Activated CD4-positive, alpha-beta T cell treated with anti-CD3 and anti-CD28 coated beads for 4 hours (primary cell): ENCODE measurements at places on chromosomes 3 and 15.

- DNase-seq, result no peak
These were observed 44.9 kb upstream of the TMC3 start for GRCh38 chr15:81418891-81419290.

DNA sequence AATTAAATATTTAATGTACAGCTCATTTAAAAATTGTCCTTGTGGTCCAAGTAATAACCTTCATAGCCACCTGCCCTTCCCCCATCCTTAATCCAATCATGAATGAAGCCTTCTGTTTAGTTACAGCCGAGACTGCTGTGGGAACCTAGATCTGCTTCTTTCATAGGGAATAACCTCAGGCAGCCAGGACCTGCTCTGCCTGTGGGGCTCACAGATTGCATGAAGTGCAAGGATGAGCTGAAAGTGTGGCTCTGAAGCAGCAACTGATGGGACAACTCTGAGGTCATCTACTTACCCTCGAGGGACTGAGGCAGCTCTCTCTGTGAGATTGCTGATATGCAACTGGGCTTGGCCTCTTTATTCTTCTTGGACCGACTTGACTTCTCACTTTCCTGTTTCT is 169.8 kb downstream of the POTEB3 start:
- DNase-seq, result no peak

DNA sequence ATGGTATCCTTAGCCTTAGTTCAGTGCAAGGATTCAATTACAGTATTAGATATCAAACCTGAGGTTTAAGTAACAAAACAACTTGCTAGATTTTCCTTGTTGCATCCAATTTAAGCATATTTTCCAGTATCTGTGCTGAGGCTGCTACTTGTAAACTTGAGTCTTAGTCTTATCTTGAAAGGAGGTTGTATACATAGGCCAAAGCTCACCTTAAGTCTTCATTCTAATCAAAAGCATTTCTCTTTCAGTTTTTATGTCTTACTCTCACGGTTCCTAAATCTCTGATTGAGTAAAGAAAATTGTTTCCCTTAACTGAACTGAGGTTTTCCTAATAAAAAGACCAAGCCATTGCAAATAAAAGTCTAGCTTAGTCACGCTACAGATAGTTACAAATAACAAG is 52.6 kb downstream of the U2SURP start:
- no peak for DNase-seq

DNA sequence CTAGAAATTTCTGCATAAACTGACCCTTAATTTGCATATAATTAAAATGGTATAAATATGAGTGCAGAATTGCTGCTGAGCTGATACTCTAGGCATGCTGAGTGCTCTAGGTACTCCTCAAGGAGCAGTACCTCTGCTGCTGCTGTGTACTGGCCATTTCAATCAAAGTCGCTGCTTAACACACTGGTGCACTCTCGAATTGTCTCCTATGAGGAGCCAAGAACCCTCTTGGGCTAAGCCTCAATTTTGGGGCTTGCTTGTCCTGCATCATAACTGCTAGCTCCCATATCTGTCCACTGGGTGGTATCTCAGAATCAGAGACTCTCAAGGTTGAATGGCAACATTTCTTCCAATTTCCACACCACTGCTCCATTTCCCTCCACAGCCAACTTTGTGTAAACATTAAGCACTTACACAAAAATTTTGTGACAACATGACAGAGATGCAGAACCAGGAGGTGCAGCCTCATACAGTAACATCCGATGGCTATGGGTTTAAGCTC is 82.5 kb downstream of the XXYLT1 start:
- no peak for DNase-seq

GRCh38 chr15:74174219-74174957 is 878 bp downstream of the ISLR start:
- no peak for DNase-seq

DNA sequence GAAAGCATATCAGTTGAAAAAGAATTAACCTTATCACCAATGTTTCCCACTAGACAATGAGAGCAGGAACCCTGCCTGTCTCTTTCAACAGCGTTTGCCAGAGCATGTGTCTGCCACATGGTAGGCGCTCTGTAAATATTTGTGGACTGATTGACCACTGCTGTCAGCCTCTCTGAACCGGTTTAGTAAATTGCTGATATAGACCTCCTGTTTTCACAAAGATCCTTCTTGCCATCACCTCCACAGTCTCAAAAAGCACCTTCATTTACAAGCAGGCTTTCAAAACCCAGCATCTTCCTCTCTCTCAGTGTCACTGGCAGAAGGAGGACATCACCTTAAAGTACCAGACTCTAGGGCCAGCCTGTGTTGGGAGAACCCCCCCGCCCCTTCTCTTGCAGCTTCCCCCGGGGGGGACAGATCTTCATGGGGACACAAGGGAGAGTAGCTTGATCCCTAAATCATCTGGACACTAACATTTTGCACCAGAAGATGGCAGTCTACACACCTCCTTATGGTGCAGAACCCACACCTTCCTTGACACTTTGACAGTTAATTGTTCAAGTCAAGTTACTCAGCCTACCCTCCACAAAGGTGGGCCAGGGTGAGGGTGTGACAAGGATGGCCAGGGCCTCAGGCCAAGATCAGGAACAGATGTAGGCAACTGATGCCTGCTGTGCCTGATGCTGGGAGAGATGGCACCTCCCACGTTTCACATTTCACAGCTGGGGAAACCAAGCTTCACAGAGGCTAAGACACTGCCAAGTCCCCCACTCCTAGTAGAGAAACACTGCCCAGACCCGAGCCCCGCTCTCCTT is 37.8 kb upstream of the USP3 start:
- peak; percentile 53 for DNase-seq

GRCh38 chr3:36991923-36992805 is 767 bp downstream of the EPM2AIP1 start:
- DNase-seq, result no peak

DNA sequence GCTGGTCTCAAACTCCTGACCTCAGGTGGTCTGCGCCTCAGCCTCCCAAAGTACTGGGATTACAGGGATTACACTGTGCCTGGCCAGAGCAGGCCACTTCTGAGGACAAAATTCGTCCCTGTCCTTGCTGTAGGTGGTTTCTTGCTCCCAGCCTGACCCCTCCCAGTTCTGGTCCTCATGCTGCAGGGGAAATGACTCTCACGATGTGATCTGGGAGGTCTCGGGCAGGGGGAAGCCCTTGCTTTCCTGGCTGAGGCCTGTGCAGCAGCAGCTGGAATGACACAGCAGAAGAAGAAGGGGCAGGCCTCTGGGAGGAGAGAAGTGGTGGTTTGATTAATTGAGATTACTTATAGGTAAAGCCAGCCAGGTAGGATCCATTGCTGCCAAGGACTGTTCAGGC is 39.3 kb downstream of the MEGF11 start:
- no peak for DNase-seq

GRCh38 chr3:139944256-139944910 is 9.4 kb downstream of the CLSTN2 start:
- DNase-seq, result no peak

DNA sequence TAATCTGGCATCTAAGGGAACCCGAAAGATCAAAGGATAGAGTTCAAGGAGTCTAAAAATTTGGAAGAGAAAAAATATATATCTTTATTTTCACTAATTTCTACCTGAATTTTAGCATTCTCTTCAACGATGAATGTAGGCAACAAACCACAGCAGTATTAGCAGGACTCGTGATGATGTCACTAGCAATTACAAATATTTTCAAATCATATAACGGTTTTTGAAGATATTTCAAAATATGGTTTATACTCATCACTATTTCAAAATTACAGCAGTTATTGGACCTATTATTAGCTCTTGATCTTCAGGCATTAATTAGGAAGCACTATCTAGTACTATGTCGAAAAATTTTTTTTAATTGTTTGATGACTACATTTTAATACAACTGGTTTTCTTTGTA is 27.0 kb upstream of the ANKDD1A start:
- DNase-seq, result no peak

- no peak for DNase-seq
These were observed 274.5 kb upstream of the MANF start for GRCh38 chr3:51110586-51110985.

GRCh38 chr15:63492541-63493077 is 11.8 kb upstream of the USP3 start:
- DNase-seq, result no peak

DNA sequence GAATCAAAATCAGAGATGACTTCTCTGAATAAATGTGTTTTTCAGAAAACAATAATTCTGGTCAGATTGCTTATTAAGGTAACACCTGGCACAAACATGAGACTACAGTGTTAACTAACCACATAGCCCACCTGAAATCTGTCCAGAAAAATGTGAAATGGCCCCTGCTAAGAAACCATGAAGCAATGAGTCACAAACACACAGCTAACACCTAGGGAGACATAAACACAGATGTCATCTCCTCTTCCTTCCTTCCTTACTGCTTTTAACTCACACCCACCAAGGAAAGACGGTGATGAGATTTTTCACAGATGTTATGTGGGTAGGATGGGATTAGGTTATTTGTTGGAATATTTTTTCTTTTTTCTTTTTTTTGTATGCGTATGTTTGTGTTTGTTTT is 315.0 kb upstream of the STAC start:
- DNase-seq, result no peak

DNA sequence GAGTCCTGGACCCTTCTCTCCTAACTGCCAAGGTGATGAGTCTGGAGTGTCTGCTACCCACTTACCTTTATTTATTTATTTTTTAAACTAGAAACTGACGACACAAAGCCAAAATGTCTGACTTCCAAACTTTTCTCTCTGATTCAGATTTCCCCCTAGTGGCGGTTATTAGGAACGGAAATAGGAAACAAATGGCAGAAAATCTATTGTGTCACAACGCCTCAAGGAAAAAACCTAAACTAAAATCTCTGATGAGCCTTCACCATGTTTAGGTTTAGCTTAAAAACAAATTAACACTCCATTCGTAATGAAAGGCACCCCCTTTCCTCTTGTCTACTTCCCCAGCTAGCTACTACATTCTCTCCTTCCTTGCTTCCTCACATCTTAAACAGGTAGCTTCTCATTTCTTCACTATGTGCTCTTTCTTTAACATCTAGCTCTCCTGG is 94.0 kb upstream of the MEX3B start:
- DNase-seq, result no peak

GRCh38 chr15:79399606-79400005 is 32.5 kb upstream of the MINAR1 start:
- no peak for DNase-seq
